ENCODE measurements at places on chromosomes 11 and 22.

GRCh38 chr22:29706486-29706885 is 13.3 kb upstream of the CABP7 start:
- H3K4me3 ChIP-seq = no peak overlapping the region
- no peaks in the 10 kb centered on the region for H3K36me3 ChIP-seq
- no peak overlapping the region for H3K27ac ChIP-seq
- H3K27me3 ChIP-seq = peaks cover 30% of the 10 kb centered on the region
- DNase-seq = no peak
- peaks cover 83% of the 10 kb centered on the region for H3K4me1 ChIP-seq

GRCh38 chr11:63871962-63872799 is 33.3 kb downstream of the MARK2 start:
- no peak overlapping the region for H3K4me3 ChIP-seq
- peaks cover 37% of the 10 kb centered on the region for H3K4me1 ChIP-seq
- H3K27ac ChIP-seq = peak overlapping the region; percentile 38
- DNase-seq = peak; percentile 91

GRCh38 chr11:46533396-46534100 is 60.3 kb downstream of the AMBRA1 start:
- H3K4me1 ChIP-seq = peaks cover 6% of the 10 kb centered on the region
- DNase-seq = no peak
- H3K27ac ChIP-seq = no peak overlapping the region
- no peaks in the 10 kb centered on the region for H3K27me3 ChIP-seq
- H3K36me3 ChIP-seq = no peaks in the 10 kb centered on the region
- H3K4me3 ChIP-seq = no peak overlapping the region

GRCh38 chr11:74775762-74776161 is 27.1 kb downstream of the RNF169 start:
- H3K27ac ChIP-seq = no peak overlapping the region
- H3K4me3 ChIP-seq = no peak overlapping the region
- H3K36me3 ChIP-seq = no peaks in the 10 kb centered on the region
- H3K4me1 ChIP-seq = no peaks in the 10 kb centered on the region

DNA sequence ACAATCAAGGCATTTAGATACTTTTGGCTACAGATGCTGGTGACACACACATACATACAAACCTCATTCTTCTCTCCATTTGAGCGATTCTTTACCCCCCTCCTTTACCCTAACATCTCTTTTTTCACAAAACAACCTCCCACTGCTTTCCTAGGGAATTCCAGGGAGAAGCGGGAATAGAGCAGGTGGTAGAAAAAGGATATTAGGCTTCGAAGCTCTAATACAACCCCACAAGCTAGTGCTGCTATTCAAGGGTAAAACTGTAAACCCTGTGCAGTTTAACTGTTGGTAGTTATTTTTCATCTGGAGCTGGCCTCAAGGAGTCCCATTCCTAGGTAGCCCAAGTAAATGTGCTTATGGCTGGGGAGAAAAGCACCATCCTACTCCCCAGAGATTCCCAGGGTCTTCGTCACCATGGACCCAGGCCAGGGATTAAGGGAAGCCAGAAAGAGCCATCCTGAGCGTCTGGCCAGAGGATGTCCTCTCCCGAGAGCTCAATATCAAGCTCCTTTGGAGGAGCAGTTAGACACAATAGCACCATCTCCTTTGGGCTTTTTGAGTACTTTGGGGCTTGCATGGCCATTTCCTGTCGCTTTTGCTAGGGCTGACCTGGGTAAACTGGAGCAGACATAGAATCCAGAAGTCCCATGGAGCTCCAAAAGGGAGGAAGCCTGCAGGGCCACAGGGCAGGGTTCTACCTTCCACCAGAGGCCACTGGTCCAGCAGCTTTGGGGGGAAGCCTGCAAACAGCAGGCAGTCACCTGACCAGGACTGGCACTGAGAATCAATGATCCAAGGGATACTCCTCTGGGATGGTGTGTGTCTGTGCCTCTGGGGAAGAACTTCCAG is 3.1 kb downstream of the MAML2 start:
- H3K4me3 ChIP-seq = peak overlapping the region; percentile 14
- H3K4me1 ChIP-seq = peaks cover 31% of the 10 kb centered on the region
- H3K27ac ChIP-seq = peak overlapping the region; percentile 77
- DNase-seq = no peak

DNA sequence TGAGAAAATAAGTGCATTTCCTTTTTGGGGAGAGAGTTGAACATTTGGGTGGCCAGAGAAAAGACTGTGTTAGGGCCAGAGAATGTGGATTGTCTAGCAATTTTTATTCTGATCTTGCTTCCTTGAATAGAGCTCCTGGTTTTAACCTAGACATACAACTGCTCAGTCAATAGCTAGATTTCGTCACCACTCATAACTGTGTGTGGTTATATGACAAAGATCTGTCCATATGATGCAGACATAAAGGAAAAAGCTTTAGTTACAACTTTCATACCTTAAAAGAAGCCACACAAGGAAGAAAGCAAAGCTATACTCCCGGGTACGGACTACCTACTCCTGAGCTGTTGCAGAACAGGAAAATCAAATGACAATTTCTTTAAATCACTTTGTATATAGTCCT is 37.2 kb downstream of the MS4A6A start:
- no peaks in the 10 kb centered on the region for H3K4me1 ChIP-seq
- H3K27me3 ChIP-seq = no peaks in the 10 kb centered on the region
- no peak for DNase-seq
- no peaks in the 10 kb centered on the region for H3K36me3 ChIP-seq
- H3K4me3 ChIP-seq = no peak overlapping the region
- no peak overlapping the region for H3K27ac ChIP-seq

DNA sequence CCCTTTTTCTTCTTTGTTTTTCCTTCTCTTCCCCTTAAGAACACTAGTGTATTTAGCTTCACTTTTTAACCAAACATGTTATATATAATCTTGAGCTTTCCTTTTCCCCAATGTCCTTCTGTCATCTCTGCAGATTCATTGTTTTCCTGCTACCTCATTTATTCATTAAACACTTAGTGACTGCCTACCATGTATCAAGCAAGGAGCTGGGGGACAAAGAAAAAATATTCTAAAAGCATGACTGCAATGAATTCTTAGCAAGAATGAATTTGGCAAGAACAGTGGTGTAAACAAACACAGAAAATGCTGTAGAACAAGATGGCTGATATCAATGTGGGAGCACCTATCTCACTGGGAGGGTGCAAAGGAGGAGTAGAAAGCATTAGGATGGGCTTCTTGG is 247.0 kb upstream of the CCDC90B start:
- no peak overlapping the region for H3K4me3 ChIP-seq
- no peaks in the 10 kb centered on the region for H3K36me3 ChIP-seq
- no peak for DNase-seq
- no peaks in the 10 kb centered on the region for H3K27me3 ChIP-seq
- no peaks in the 10 kb centered on the region for H3K4me1 ChIP-seq
